ENCODE measurements at places on chromosomes 6 and 20.

- no peak for DNase-seq
Measured at GRCh38 chr20:58978351-58979190, 2.5 kb upstream of the NELFCD start.

DNA sequence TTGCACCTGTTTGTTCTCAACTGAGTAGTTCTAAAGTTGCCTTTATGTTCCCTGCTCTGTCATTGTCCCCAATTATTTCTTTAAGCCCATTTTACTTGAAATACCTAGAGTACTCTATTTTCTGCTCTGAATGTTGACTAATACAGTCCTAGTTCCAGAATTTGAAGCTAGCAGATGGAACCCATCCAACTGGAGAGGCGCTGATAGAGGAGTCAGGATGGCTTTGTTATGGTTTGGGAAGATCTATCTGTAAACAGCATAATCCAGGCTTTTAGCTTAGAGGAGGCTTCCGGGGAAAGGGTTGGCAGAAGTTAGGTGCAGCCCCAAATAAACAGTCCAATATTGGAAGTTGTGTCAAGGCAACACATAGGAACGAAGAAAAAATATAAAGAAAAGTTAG, 927.7 kb downstream of the TFAP2A start:
- DNase-seq, result no peak

GRCh38 chr20:59948212-59948611, 8.0 kb downstream of the FAM217B start:
- no peak for DNase-seq

- DNase-seq, result no peak
Measured at GRCh38 chr6:157089258-157089657, 234.1 kb downstream of the TMEM242 start.

DNA sequence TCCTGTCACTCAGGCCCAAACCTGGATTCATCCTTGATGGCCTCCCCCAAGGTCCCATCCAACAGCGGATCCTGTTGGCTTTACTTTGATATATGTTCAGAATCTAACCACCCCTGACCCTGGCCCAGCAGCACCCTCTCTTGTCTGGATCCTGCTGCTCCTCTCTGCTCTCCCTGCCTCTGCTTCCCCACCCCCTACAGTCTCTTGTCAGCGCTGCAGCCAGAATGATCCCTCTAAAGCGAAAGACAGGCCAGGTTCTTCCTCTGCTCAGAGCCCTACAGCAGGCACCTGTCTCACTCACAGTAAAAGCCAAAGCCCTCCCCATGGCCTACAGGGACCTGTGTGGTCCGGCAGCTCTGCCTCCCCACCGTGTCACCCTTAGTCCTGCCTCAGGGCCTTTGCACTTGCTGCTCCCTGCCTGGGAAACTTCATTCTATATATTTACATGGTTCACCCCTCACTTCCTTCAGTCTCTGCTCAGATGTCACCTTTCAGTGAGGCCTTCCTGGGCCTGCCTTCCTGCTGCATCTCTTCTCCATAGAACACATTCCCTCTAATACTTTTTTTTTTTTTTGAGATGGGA, 37.4 kb upstream of the KCNB1 start:
- DNase-seq, result no peak

GRCh38 chr6:101417900-101418299, 24.4 kb downstream of the GRIK2 start:
- no peak for DNase-seq

- no peak for DNase-seq
Measured at GRCh38 chr20:9025643-9026042, 43.2 kb upstream of the PLCB4 start.

DNA sequence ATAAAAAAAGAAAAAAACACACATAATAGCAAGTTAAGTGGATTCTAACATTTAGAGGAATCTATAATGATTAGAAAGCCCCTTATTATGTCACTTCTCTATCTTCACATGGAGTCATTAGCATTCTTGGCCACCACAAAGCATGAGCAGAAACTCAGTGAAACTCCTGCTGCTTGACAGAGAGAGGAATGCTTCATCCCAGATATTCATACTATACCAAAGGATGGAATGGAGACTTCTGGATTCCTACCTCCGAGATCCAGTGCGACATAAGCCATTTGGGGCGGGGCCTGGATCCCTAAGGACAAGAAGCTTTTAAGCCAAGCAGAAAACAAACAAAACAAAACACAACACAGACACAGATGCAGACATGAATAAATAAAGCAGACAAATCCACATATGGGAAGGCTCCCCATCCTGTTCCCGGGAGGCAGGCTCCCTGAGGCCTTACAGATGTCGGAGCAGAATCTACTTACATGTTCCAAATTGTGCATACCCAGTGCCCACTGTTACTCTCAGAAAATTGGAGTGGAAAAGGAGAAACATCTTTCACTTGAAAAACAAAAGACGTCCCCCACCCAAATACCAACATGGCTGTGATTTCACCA, 727.3 kb downstream of the MAFB start:
- no peak for DNase-seq

GRCh38 chr20:3843490-3843889, 3.1 kb upstream of the MAVS start:
- DNase-seq, result no peak

DNA sequence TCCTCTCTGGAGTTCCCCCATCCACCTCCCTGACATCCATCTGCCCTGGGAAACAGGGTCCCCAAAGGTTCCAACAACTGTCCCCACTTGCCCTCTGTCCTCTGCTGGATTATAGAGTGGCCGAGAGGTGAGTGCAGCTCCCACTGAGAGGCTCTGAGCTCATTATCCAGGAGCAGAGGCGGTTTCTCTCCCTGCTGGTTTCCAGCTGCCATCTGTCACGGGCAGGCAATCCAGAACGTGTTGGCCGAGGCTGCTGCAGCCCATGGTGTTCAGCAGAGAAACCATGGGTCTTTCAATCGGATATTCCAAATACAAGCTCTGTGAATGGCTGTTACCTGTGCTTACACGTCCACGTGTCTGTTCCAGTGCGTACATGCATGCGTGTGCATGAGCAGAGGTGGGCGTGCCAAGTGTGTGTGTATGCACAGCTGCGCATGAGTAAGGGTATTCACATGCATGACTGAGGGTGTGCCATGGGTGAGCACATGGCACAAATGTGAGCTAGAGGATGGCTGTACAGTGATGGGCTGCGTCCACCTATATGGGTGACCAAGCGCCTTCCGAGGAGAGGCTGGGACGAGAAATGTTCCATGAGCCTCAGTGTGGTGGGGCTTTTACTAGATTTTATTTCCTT, 183.7 kb upstream of the PMEPA1 start:
- no peak for DNase-seq

DNA sequence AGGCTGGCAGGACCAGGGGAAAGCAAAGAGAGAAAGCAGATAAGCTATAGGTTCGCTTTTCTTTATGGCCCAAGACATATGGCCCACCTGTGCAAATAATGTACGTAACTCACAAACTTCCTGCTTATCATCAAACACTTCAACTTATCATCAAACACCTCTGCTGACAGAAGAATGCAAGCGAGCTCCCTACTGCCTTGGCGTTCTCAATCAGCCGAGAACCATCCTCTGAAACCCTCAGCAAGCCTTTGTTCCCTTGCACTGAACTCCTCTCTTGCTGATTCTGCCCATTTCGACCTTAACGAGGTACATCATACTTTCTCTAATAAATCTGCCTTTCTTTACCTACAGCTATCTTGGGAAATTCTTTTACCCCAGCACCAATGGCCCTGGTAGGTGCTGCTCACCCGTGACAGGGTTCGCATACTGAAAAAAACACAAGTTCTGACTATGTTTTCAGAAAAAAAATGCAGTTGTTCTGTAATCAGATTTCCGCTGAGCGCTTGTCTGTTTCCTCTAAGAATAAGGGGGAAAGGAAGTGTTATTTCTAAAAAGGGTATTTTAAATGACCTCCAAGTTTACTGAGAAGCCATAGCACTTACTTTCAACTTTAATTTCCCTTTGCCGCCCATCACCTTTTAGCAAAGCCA, 28.3 kb downstream of the SERPINB6 start:
- no peak for DNase-seq

DNA sequence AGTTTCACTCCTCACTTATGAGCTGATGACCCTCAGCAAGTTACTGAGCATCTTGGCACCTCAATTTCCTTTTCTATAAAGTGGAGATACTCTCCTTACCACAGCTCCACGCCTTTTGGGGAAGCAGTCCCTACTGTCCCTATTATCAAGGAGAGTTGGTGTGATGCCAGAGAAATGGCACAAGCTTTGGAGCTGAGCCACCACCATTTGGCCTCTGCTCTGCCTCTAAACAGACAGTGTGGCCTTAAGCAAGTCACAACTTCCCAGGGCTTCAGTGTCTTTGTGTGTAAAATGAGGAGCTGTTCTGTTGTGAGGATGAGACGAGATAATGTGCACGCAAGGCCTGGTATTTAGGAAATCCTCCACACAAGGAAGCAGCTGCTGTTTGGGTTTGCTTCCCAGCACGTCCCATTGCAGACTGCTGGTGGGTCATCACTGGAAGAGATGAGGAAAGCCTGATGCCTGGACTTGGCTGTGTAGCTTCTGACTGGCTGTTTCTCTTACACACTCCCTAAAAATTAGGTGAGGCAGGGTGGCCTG, 18.5 kb downstream of the NSFL1C start:
- DNase-seq, result no peak

GRCh38 chr6:11202513-11203305, 29.8 kb downstream of the NEDD9 start:
- DNase-seq, result no peak

GRCh38 chr6:145882121-145882531, 67.5 kb upstream of the FBXO30 start:
- no peak for DNase-seq

GRCh38 chr20:3282271-3283221, 43.6 kb upstream of the SLC4A11 start:
- DNase-seq, result no peak

DNA sequence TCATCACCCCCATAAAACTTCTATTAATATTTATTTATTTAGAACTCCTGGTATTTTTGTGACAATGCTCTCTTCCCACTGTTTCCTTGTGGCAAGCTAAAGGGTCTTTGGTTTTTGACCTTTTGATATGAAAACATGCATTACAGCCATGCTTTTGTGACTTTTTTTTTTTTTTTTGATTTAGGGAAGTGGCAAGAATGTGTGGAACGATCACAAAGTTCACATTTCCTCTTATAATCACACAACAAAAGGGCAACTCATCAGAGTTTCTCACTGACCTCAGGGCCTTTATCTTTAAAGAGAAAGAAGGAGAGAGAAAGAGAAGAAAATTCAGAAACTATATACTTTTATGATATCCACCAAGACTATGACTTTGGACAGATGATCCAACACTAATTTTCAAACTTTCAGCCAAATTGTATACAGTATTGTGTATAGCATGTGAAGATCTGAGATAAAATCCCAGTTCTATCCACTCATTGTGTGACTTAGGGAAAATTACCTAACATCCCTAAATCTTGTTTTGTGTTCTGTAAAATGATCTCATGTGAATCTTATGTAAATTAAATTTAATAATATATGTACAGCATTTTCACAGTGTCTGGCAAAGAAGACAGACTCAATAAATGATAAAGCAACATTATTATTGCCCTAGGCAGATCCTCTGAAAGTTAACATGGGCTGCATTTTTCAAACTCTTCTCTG, 106.8 kb upstream of the MARCKS start:
- no peak for DNase-seq

- no peak for DNase-seq
Measured at GRCh38 chr6:76703786-76704185, 631.3 kb upstream of the IMPG1 start.

DNA sequence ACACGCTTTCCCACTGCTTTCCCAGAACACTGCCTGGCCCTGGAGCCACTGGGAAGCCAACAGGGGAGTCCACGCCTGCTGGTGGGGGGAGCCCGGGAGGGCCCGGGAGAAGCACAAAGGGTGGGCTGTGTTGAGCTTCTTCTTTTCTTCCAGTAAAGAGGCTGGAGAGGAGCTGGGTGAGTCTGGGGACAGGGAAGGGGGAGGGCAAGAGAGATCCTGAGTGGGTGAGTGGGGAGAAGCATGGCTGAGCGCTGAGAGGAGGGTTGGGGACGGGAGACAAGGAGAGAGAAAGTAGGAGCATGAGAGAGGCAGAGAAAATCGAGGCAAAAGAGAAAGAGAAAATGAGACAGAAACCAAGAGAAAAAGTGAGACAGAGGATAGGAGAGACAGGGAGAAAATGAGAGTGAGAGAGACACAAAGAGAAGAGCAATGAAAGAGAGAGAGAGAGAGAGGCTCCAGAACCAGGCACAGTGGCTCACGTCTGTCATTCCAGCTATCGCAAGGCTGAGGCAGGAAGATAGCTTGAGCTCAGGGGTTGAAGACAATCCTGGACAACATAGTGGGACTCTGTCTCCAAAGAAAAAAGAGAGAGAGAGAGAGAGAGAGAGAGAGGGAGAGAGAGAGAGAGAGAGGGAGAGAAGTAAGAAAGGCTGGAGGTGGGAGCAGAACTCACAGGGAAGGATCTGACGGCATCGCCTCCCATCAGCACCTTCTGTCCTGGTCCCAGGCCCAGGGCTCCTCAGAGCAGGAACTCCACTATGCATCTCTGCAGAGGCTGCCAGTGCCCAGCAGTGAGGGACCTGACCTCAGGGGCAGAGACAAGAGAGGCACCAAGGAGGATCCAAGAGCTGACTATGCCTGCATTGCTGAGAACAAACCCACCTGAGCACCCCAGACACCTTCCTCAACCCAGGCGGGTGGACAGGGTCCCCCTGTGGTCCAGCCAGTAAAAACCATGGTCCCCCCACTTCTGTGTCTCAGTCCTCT, 2.0 kb downstream of the LST1 start:
- DNase-seq, result no peak

- DNase-seq, result no peak
Measured at GRCh38 chr6:120852293-120852849, 481.9 kb downstream of the TBC1D32 start.

DNA sequence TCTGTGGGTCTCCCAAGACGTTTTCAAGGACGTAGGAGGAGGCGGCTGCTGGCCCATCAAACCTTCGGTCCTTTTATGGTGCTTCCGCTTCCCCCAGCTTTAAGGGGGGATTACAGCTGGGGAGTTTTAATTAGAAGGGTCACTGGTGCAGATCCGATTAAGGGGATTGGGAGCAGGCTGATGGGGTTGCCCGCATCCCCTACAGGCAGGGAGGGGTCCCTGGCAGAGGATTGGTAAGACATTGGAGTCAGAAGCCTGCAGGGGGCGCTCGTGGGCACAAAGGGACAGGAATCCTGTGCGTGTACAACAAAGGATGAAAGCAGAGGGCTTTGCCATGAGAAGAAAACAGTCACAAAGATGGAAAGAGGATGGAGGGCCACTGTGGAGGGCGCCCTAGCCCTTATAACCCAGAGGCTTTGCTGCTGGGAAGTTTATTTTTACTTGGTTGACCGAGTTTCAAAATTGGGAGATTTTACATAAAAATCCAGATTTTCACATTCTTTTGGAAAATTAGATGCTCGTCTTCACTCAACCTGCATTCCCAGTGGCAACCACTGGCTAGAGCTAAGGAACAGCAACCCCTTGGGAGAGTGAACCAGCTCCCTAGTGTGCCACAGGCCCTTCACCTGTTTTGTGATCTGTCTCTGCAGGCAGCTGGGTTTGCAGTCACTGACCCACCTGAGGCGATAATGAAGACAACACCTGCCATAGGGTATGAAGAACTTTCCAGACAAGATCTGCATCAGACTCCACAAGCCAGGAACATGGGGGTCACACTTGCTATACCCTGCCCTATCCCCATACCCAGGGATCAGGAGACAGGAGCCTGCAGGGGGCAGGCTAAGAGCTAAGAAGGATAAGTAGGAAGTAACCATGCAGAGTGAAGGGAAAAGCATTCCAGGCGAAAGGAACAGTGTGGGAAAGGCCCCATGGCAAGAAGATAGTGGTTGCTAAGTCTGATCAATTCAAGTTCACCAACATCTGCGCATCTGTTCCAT, 97.7 kb downstream of the KCNB1 start:
- DNase-seq, result peak; percentile 35

- DNase-seq, result no peak
Measured at GRCh38 chr6:160978141-160978901, 13.2 kb upstream of the MAP3K4 start.
